ENCODE measurements at places on chromosomes 6 and 20.
A peak's percentile ranks its signal among the peaks of the same experiment; 100 is the strongest.

DNA sequence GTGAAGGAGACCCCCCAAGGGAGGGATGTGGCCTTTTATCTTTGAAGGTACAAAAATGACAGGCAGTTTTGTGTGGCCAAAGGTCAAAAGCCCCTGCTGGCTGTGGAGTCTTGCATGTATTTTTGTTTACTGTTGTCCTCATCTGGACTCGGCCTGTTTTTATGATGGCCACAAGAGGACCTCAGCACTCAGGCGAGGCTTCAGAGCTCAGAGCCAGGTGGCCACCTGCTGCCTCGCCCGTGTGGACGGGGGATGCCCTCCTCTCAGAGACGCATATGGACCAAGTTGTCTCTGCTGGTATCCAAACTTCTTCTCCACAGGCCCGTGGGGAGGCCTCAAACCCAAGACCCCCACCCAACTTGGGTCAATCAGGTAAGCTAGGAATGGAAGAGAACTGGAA, 118.2 kb downstream of the DACT2 start:
- H3K27ac ChIP-seq, result no peak overlapping the region
- H3K4me3 ChIP-seq, result no peak overlapping the region
- H3K4me1 ChIP-seq, result no peaks in the 10 kb centered on the region
- no peaks in the 10 kb centered on the region for H3K36me3 ChIP-seq
- no peaks in the 10 kb centered on the region for H3K27me3 ChIP-seq

- H3K27me3 ChIP-seq, result no peaks in the 10 kb centered on the region
- peak overlapping the region; percentile 92 for H3K27ac ChIP-seq
- no peaks in the 10 kb centered on the region for H3K36me3 ChIP-seq
- peak overlapping the region; percentile 66 for H3K4me3 ChIP-seq
Measured at GRCh38 chr6:141483598-141484061, 649.1 kb upstream of the GJE1 start.

GRCh38 chr6:2634139-2634964, 116.4 kb downstream of the MYLK4 start:
- peak overlapping the region; percentile 70 for H3K4me3 ChIP-seq
- peak; percentile 85 for DNase-seq

DNA sequence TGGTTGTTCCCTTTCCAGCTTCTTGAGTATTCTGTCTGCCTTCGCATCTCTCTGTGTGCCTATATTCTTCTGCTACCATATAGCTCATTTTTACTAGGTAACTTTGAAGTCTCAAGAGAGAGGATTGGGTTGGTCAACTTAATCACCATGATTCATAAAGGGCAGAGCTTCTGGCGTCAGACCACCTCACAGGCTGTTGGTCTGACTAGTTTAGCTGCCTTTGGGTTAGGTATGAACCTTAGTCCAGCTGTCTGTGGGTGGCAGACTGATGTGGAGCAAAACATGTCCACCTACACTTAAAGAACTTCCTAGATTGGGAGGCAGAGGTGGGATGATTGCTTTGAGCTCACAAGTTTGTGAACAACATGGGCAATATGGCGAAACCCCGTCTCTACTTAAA, 192.2 kb upstream of the SGK1 start:
- H3K4me1 ChIP-seq, result peaks cover 19% of the 10 kb centered on the region
- peak; percentile 19 for DNase-seq
- H3K36me3 ChIP-seq, result no peaks in the 10 kb centered on the region
- no peak overlapping the region for H3K27ac ChIP-seq
- H3K4me3 ChIP-seq, result no peak overlapping the region

GRCh38 chr6:106614166-106614565, 15.1 kb downstream of the RTN4IP1 start:
- H3K36me3 ChIP-seq, result no peaks in the 10 kb centered on the region
- no peak for DNase-seq
- H3K4me1 ChIP-seq, result no peaks in the 10 kb centered on the region
- no peak overlapping the region for H3K4me3 ChIP-seq
- H3K27me3 ChIP-seq, result no peaks in the 10 kb centered on the region

DNA sequence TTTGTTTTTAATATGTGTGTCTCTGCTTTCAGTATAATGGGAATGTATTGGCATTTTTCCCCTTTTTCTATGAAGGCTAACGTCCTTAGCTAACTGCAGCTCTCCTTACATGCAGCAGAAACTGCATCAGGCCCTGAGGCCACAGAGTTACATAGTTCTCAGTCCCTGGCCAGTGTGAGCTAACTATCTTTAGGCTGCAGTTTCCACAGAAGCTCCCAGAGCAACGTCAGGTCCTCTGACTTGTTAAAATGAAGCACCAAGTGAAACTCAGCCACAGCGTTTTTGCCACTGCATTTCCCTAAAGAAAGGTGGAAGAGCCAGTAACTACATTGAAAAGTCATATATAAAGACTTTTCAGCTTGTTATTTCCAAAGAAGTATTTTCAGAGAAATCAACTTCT, 244.7 kb downstream of the CBLN4 start:
- no peak overlapping the region for H3K4me3 ChIP-seq
- H3K27ac ChIP-seq, result no peak overlapping the region
- no peak for DNase-seq
- H3K36me3 ChIP-seq, result no peaks in the 10 kb centered on the region
- H3K27me3 ChIP-seq, result no peaks in the 10 kb centered on the region

GRCh38 chr6:139994998-139995397, 620.5 kb upstream of the CITED2 start:
- no peaks in the 10 kb centered on the region for H3K36me3 ChIP-seq
- DNase-seq, result no peak
- no peak overlapping the region for H3K4me3 ChIP-seq
- no peaks in the 10 kb centered on the region for H3K27me3 ChIP-seq
- H3K27ac ChIP-seq, result no peak overlapping the region

GRCh38 chr20:24676978-24677370, 207.5 kb downstream of the SYNDIG1 start:
- no peak overlapping the region for H3K27ac ChIP-seq
- DNase-seq, result no peak
- no peaks in the 10 kb centered on the region for H3K27me3 ChIP-seq

DNA sequence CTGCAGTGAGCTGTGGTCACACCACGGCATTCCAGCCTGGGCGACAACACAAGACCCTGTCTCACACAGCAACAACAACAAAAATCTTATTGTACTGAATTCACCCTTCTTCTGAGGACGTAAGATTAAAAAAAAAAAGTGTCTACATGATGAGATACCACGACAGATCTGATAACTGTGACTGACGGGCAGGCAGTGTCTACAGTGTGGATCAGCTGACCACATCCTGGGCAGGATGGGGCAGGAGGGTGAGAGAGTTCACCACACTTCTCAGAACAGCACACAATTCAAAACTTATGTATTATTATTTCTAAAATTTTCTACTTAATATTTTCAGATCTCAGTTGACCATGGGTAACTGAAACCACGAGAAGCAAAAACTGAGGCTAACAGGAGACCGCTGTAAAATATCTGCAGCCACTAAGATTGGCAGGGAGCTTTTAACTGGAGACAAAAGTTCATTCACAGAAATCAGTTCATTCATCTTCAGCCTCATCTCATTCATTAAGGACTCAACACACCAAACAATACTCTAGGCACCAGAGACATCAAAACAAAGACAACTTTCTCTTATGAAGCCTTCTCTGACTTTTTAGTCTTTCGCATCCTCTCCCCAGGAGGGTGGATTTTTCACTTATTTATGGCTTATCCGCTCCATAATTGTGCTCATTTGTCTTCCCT, 15.7 kb upstream of the NHSL1 start:
- H3K27me3 ChIP-seq, result no peaks in the 10 kb centered on the region
- no peak overlapping the region for H3K4me3 ChIP-seq
- no peaks in the 10 kb centered on the region for H3K36me3 ChIP-seq
- no peak overlapping the region for H3K27ac ChIP-seq
- H3K4me1 ChIP-seq, result no peaks in the 10 kb centered on the region

DNA sequence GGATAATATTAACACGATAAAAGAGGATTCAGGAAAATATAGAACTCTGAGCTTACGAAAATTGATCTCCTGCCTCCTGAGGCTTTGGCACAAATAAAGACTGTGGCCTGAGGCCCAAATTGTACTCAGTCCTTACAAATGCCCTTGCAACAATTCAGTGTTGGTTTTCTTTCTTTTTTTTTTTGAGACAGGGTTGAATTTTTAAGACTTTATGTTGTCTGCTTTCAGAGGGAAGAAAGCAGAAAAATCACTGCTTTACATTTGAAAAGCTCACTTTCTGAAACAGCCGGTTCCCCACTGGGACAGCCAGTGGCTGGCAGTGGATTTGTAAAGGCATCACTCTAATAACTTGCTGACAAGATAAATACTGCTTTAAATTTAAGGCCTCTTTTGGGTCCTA, 290.5 kb downstream of the SLC35F1 start:
- H3K4me1 ChIP-seq, result no peaks in the 10 kb centered on the region
- no peak for DNase-seq
- H3K27me3 ChIP-seq, result no peaks in the 10 kb centered on the region
- no peaks in the 10 kb centered on the region for H3K36me3 ChIP-seq

DNA sequence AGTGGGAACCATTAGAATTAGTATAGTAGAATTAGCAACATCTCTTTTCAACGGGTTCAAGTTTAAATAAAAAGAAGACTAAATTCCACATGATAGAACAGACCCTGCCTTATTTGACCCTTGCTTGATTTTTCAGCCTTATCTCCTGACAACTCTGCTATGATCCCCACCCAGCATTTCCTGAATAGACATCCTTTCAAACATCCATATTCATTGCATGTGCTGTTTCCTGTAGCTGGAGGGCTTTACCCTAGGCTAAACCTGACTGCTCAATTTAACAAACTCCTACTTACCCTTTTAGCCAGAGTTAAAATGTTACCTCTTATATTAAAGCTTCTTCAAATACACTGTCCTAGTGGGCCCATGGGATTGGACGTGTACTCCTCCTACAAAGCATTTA, 594.8 kb upstream of the ARID1B start:
- no peaks in the 10 kb centered on the region for H3K27me3 ChIP-seq
- no peak overlapping the region for H3K27ac ChIP-seq
- no peaks in the 10 kb centered on the region for H3K4me1 ChIP-seq
- H3K4me3 ChIP-seq, result no peak overlapping the region
- no peaks in the 10 kb centered on the region for H3K36me3 ChIP-seq

DNA sequence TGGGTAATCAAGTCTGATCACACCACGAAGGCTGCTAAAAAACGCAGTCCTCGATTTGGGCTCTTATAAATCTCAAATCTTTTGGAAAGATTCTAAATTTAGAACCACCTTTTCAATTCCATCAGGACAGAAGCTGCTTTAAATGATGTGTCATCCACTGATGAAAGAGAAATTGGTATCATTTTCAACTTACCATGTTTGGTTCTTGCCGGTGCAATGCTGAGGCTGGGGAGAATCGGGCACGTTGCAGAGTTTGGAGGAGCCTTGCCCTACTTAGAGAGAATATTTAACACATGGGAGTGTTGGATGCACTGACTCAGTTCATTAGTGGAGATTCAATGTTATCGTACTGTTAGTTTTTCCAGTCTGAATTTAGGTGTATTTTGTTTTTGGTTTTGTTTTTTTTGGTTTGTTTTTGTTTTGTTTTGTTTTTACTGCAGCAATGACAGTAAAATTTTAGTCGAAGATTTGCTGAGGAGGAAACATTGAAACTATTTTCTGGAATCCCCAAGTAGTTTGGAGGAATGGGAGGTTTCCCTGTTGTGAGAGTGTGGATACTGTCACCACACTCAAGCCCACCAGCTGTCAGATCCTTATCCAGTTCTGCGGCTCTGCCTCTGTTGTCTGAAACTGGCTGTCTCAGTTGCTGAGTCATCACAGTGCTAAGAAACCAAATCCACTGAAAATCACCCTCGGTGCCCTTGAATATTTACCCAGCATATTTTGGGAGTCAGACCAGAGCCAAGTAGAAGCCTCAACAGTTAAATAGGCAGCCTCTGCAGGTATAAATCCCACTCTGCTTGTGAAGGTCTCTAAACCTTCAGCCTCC, 497.0 kb downstream of the BTBD3 start:
- no peak overlapping the region for H3K27ac ChIP-seq
- H3K4me3 ChIP-seq, result no peak overlapping the region
- H3K4me1 ChIP-seq, result no peaks in the 10 kb centered on the region
- DNase-seq, result no peak
- no peaks in the 10 kb centered on the region for H3K36me3 ChIP-seq
- no peaks in the 10 kb centered on the region for H3K27me3 ChIP-seq

DNA sequence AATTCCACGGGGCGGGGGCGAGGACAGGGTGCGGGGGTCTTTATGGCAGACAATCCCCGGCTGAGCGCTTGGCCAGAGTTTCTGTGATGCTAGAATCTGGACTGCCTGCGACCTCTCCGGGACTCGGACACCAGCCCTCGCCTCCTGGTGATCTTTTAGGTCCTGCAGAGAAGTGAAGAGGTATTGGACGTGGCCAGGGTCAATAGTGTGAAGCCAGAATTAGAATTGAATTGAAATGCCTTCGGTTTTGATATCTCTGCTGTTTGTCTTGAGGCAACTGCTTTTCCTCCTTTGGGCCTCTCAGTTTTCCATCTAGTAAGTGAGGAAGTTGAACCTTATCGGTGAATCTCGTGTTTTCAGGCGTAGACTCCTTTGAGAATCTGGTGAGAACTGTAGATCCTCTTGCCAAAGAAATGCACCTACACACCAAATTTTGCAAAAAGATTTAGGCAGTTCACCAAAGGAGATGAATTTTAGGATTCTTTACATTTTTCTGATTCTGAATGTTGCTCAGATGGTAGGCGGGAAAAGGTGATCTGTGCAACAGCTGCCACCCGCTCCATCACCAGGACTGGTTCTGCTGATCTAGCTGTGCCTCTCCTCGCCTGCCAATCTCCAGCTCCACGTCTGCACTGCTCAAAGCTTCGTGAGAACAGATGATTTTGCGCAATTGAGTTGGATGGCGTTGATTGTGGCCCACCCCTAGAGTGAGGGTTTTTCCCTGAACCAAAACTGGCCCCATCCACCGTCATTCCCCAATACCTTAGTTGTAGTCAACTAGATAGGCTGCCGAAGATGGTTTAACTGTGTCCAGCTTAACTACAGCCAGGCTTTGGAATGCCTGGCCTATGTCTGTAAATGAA, 837 bp upstream of the OSER1 start:
- H3K4me3 ChIP-seq, result peak overlapping the region; percentile 97
- H3K4me1 ChIP-seq, result peaks cover 33% of the 10 kb centered on the region
- peak overlapping the region; percentile 92 for H3K27ac ChIP-seq
- DNase-seq, result peak; percentile 80
- H3K27me3 ChIP-seq, result no peaks in the 10 kb centered on the region

- H3K36me3 ChIP-seq, result no peaks in the 10 kb centered on the region
- no peaks in the 10 kb centered on the region for H3K27me3 ChIP-seq
- DNase-seq, result no peak
- H3K4me3 ChIP-seq, result no peak overlapping the region
- no peak overlapping the region for H3K27ac ChIP-seq
Measured at GRCh38 chr20:43721429-43722152, 5.2 kb downstream of the GTSF1L start.

GRCh38 chr6:154488248-154488593, 22.3 kb downstream of the CNKSR3 start:
- DNase-seq, result peak; percentile 60
- peak overlapping the region; percentile 50 for H3K4me3 ChIP-seq
- H3K36me3 ChIP-seq, result no peaks in the 10 kb centered on the region
- no peaks in the 10 kb centered on the region for H3K27me3 ChIP-seq
- peak overlapping the region; percentile 79 for H3K27ac ChIP-seq

- H3K36me3 ChIP-seq, result no peaks in the 10 kb centered on the region
- no peaks in the 10 kb centered on the region for H3K4me1 ChIP-seq
- H3K27me3 ChIP-seq, result peaks cover 3% of the 10 kb centered on the region
- H3K27ac ChIP-seq, result no peak overlapping the region
- no peak overlapping the region for H3K4me3 ChIP-seq
Measured at GRCh38 chr6:79756496-79756895, 125.4 kb downstream of the SH3BGRL2 start.
